ENCODE measurements at places on chromosomes 1 and 21.

DNA sequence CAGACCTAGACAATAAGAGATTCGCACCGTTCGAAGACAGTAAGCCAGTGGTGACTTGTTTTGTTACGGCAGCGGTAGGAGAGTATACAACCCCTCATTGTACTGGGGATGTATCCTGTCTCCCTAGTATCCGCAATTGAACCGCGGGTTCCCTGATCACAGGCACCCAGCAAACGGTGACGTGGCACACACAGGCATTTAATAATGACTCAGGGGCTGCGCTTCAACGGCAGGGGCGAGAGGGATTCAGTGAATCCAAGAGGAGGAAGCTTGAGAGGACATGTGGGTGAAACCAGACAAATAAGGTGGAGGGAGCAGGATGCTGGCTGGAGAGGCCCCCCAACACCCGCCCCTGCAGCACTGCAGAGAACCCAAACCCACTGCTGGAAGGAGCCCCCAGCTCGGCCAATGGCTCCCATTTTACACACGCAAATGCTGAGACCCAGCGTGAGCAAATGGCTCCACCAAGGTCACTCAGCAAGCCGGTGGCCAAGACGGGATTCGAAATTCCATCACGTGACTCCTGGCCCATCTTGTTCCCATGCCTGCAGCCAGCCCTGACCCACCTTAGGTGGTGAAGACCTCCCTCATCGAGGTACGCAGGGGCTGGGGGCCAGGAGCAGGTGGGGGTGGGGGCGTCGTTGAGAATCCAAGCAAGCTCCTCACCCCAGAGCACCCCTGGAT lies 149.9 kb downstream of the SYF2 start:
- no peaks in the 10 kb centered on the region for H3K27me3 ChIP-seq
- DNase-seq: no peak
- H3K4me3 ChIP-seq: no peak overlapping the region
- H3K36me3 ChIP-seq: no peaks in the 10 kb centered on the region

- no peaks in the 10 kb centered on the region for H3K4me1 ChIP-seq
- DNase-seq: no peak
- H3K4me3 ChIP-seq: no peak overlapping the region
- H3K36me3 ChIP-seq: peaks cover 40% of the 10 kb centered on the region
Measured at GRCh38 chr21:36232641-36233040, 76.0 kb downstream of the DOP1B start.

GRCh38 chr1:175383239-175383638 lies 190.7 kb upstream of the KIAA0040 start:
- H3K27ac ChIP-seq: no peak overlapping the region
- DNase-seq: no peak

- no peaks in the 10 kb centered on the region for H3K27me3 ChIP-seq
- no peak for DNase-seq
- H3K36me3 ChIP-seq: no peaks in the 10 kb centered on the region
- H3K4me1 ChIP-seq: no peaks in the 10 kb centered on the region
Measured at GRCh38 chr1:170205301-170205700, 59.5 kb downstream of the NTMT2 start.

- H3K27ac ChIP-seq: no peak overlapping the region
- no peaks in the 10 kb centered on the region for H3K36me3 ChIP-seq
- no peaks in the 10 kb centered on the region for H3K4me1 ChIP-seq
- no peaks in the 10 kb centered on the region for H3K27me3 ChIP-seq
Measured at GRCh38 chr1:53334312-53334711, 6.4 kb upstream of the LRP8 start.
